Hematopoietic multipotent progenitor cell treated with erythropoietin and hydrocortisone succinate and interleukin-3 and kit ligand, for 6 days (in vitro differentiated cells): ENCODE measurements at places on chromosomes 12 and 14.

DNA sequence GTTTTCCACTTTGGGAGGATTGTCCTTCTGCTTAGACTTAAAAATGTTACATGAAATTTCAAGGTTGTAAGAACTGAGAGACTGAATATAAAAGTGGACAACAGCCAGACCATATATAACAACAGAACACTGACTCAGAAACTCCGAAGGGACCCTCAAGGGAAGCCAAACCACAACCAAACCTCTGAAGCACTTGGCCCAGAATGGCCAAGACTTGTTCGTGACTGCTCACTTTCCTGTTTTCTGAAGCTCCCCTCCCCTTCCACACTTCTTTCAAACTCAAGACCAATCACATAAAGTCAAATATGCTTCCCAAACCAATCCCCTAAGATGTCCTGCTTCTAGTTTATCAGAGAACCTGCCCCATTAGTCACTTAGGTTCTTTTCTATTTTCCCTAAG, 13.7 kb downstream of the OR6J1 start:
- DNase-seq: no peak

DNA sequence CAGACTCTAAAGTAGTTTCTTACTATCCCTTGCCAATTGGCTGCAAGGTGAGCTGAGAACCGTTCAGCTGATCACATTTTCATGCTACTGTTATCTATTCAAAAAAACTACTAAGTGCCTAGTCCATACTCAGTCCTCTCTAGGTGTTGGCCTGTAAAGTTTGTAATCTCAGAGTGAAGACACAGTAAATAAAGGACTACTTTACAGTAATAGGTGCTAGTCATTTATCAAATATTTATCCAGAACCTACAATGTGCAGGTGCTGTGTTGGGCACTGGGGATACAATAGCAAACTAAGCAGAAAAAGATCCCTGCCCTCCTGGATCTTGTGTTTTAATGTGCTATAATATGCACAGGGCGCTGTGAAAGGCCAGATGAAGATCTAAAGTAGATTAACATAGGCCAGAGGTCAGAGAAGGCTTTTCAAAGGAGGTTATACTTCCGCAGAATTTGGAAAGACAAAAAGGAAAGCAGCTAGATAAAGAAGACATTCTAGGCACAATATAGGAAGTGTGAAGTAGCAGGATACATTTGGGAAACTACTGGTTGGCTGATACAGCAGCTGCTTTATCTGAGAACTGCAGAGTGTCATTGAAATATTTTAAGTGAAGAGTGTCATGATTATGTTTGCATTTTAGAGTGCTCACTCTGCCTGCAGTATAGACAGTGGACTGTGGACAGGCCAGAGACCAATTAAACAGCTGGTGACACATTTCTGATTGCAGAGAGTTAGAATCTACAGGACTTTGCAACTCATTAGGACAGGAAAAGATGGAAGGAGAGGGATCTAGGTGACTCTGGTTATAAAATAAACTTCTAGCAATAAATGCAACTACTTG, 8.0 kb upstream of the ACTR10 start:
- DNase-seq: no peak

- no peak for DNase-seq
These were observed 50.4 kb downstream of the PSMA6 start for GRCh38 chr14:35342489-35343010.

- no peak for DNase-seq
These were observed 695.3 kb downstream of the DIO2 start for GRCh38 chr14:79516009-79516408.

GRCh38 chr12:75970310-75970709, 61.3 kb downstream of the PHLDA1 start:
- DNase-seq: no peak

GRCh38 chr12:34388636-34389377, 366.5 kb downstream of the ALG10 start:
- no peak for DNase-seq

DNA sequence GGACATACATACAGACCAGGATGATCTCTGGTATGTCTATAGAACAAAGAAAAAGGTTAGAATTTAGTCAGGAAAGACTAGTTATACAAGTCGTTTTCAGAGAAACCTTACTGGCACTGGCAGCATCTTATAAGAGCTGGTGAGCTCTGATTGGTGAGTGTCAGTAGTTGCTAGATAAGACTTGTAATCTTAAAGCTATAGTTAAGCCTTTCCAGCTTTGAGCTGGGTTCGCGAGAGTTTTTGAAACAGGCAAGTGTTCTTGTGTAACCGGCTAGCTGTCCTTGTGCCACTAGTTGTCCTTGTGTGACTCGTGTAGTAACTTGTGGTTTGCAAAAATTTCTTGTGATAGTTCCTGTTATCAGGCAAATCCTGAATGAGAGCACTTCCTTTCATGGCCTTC, 740.9 kb downstream of the GALC start:
- DNase-seq: no peak

DNA sequence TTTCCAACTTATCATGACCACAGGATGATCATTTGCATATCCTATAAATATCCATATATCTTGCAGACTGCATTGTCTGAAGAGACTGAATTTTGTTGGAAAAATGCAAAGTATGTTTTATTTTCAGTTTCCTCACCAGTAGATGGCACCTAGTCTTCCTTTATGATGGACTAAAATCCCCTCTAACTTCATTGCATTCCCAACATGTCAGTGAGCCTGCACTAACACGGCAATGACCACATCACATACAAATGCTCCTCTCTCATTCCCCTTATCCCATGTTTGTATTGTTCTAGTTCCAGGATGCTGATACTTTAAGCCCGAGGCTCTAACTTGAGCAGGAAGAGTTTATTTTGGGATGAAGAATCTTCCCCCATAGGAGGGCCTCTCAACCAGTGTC, 24.7 kb upstream of the MYBPC1 start:
- DNase-seq: peak; percentile 57

DNA sequence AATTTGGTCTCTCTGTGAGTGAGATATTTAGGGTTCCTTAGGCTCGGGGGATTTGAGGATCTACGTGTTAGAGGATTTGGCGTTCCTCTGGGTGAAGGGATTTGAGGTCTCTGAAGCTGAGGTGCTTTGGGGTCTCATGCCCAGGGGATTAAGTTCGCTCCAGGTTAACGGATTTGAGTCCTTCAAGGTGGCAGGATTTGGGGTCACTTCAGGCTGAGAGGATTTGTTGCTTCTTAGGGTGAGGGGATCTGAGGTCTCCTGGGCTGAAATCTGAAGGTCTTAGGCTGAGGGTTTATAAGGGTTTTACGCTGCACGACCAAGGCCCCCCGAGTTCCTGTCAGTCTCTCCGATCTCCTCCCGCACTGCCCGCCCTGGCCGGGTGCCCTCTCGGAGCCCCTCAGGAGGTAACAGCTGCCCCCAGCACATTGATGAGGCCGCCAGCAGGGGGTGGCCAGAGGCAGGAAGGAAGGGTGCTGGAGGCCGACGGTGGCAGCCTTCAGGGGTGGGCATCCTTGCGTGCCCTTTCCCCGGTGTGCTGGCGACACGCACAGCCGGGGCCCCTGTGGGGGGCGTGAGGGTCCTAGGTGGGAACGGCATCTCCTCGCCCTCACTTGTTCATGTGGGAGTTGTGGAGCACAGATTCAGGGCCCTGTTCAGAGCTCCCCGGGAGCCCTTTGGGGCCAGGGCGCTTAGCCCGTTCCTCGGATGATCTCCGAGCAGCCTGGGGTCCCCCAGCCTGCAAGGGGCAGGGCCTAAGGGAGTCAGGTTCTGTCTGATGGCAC, 14.3 kb downstream of the CEP170B start:
- DNase-seq: no peak

DNA sequence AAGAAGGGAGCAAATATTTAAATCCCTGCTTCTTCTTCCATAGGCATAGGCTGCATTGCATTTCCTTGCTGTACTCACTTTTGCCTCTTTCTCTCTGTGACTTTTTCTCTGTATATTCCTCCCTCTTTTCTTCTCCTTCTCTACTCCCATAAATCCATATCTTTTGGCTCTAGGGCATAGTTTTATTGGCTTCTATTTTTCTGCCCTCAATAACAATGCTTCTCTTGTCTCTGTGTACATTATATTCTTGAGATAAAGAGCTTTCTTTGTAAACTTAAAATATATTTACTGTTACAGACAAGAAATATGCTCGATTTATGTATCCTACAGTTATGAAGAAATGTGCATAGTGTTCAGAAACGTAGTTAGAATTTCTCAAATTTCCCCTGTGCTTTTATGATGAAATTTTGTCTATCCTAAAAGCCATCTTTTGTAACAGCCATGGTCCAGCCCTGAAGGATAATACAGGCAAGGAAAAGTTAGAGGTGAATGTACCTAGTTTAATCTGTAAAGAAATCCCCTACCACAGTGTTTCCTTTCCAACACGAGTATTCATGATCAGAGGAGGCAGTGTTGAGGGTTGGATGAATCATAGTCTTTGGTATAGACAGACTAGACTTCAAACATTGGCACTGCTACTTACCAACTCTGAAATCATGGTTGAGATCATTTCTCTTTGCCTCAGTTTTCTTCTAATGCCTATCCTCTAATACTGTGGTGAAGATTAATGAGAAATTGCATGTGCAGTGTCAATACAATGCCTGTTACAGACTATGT, 173.3 kb upstream of the FAR2 start:
- DNase-seq: no peak

DNA sequence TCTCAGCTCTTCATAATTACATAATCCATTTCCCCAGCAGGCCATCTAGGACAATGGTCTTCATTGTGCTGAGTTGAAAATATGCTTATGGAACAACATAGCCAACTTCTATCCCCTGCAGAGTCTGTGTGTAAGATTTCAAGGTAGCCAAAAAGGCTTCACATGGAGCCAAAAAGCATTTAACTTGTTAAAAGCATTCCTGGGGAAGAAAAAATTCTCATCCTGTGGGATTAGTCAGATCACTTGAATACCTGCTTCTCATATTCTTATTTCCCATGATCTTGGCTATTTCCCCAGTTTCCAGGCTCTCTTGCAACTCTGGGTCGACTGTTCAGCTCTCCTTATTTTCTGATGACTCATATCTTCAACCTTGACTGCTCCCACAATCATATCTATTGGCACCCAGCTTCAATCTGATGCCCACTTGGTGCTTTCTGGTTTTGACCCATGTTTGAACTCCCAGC, 178.9 kb downstream of the KLHL28 start:
- DNase-seq: peak; percentile 31

DNA sequence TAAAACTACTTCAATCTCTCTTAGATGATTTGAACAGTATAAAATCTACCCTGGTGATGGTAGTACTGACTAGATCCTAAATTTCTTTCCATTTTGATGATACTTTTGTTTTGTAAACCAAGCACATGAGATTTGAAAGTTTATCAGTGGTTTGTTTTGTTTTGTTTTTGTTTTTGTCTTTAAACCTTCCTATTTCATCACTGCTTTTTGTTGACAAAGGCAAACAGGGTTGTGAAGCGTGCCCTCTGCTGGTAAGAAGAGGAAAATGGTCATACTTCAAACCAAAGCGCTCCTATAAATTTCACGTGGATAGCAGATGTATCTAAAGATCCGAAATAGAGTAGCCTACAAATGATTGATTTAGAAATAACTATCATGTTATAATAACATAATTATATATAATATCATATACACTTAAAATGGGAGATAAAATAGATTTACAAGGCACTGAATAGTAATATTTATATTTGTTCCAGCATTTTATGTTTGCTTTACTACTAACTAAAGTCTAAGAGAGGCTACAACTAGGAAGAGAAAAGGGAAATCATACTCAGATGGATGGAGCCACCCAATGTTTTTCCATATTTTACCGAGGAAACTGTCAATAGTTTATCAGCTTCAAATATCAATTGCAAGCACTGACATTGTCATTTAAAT, 254.0 kb upstream of the USP15 start:
- DNase-seq: peak; percentile 72

- no peak for DNase-seq
These were observed 3.2 kb upstream of the CRIP1 start for GRCh38 chr14:105483300-105484068.

- DNase-seq: no peak
These were observed 23.5 kb upstream of the CPM start for GRCh38 chr12:68956466-68956865.

DNA sequence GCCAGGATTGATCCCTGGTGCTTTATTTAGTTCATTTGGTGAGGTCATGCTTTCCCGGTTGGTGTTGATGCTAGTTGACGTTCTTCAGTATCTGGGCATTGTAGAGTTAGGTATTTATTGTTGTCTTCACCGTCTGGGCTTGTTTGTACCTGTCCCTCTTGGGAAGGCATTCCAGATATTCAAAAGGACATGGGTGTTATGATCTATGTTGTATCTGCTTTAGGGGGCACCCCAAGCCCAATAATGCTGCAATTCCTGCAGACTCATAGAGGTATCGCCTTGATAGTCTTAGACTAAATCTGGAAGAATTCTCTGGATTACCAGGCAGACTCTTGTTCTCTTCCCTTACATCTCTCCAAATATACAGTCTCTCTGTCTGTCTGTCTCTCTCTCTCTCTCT, 42.1 kb downstream of the AK7 start:
- DNase-seq: no peak

DNA sequence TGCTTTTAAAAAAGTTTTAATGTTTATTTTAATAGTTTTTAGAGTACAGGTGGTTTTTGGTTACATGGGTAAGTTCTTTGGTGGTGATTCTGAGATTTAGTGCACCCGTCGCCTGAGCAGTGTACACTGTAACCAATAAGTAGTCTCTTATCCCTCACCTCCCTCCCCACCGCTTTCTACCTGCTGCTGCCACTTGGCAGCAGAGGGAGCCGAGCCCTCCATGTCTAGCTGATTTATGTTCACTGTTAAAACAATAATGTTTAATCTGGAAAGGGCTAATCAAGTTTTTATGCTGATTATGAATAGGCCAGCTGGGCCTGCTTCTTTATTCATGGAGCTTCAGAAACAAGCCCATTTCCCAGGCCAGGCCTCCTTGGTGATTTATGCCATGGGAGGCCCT, 73.1 kb downstream of the ADCK1 start:
- DNase-seq: no peak

- no peak for DNase-seq
These were observed 30.3 kb downstream of the FBXL14 start for GRCh38 chr12:1564067-1564466.

DNA sequence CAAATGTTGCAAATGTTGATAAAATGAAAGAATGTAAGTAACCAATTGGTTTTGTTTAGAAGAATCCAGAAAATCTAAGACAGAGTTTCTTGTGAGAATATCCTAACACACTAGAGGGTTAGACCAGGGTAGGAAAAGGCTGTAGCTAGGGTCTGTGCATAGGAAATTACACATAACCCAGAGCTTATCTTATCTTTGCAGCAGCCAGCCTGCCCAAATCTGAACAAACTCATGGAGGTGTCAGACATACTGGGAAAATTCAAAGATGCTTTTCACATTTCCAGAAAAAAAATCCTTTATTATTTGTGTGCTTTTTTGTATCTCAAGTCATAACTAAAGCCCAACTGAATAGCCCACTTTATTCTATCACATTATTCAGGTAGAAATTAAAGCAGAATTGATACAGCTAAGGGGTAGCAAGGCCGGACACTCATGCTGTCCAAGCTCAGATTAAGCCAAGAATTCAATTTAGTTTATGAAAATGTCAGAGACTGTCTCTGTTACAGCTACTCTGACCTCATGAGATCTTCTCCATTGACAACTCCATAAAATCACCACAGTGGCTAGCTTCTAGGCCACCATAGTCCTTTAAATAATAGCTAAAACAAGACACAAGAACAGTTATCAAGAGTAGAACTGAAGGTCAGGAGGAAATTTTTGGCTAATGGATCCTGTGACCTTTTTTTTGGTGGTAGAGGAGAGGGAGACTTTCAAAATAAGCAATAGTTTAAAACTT, 169.6 kb upstream of the RASSF8 start:
- DNase-seq: peak; percentile 31

- no peak for DNase-seq
These were observed 48.7 kb downstream of the CCDC88C start for GRCh38 chr14:91368776-91369416.
